Activated CD8-positive, alpha-beta memory T cell treated with anti-CD3 and anti-CD28 coated beads for 1 hour (primary cell): ENCODE measurements at places on chromosomes 3 and 15.

GRCh38 chr3:169278667-169279066, 384.8 kb downstream of the MECOM start:
- no peak for DNase-seq

DNA sequence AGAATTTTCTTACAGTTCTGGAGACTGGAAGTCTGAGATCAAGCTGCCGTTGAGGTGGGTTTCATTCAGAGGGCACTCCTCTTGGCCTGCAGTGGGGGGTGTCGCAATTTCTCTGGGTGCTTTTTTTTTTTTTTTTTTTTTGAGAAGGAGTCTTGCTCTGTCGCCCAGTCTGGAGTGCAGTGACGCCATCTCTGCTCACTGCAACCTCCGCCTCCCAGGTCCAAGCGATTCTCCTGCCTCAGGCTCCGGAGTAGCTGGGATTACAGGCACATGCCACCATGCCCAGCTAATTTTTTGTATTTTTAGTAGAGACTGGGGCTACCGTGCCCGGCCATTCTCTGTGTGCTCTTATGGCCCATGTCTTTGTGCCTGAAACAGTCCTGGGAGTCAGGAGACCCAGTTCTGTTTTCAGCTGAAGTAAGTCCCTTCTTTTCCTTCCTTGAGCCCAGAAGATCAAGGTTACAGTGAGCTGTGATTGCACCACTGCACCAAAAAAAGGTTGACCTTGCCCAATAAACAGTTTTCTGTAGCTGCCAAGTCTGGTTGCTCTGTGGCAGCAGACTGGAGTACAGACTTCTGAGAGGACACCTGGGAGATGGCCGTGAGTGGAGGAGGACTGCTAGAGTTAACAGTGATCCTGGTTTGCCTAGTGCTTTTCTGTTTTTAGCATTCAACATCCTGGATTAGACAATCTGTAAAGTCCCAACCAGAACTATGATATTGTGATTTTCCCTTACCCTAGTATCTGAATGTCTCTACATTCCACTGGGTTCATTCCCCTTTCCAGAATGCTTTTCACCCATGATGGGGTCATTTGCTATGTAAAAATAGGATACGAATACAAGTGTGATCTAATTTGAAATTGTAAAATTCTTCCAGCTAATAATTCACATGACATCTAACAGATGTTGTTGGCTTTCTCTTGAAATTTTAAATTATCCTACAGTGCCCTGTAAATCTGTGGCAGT, 76.6 kb upstream of the RNF7 start:
- no peak for DNase-seq

GRCh38 chr3:187689984-187690383, 12.4 kb downstream of the RTP2 start:
- DNase-seq: no peak

- no peak for DNase-seq
Observed at GRCh38 chr3:50221051-50221410, 15.0 kb upstream of the GNAI2 start.

DNA sequence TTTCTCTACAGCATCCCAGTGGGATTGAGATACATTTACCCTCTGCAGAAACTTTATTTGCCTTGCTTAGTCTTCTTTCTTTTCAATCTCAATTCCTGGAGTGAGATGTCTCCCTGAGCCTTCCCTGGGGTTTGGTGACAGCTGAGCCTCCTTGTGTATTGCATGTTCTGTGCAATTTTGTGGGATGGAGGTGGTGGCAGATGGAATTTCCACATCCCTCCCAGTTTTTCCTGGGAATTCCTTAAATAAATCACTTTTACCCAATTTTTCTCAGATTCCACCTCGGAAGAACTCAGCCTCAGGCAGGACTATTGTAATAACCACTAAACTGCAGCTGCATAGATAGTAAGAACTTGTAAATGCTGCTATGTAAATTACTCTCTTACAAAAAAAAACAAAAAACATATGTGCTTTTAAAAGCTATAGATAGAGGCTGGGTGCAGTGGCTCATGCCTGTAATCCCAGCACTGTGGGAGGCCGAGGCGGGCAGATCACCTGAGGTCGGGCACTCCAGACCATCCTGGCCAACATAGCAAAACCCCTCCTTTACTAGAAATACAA, 88.5 kb upstream of the ABHD17C start:
- DNase-seq: no peak

- DNase-seq: no peak
Observed at GRCh38 chr15:47395076-47395475, 322.2 kb upstream of the SEMA6D start.

GRCh38 chr3:30631243-30631904, 25.0 kb downstream of the TGFBR2 start:
- DNase-seq: no peak

DNA sequence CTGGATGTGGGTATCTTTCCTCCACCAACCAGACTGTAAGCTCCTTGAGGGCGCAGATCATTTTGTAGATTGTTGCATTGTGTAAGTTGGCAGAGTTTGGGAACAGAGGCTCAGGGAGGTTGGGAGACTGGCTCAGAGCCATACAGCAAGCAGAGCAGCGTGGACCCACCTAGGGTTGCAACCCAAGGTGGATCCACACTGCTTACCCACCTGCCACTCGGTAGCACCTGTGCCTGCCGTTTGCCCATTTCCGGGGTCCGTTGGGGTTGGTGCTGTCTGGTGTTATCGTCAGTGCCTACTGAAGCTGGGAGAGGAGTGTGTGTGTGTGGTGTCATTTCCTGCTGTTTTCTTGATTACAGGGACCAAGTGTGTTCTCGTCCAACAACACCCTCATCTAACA, 19.0 kb downstream of the SMAD6 start:
- DNase-seq: no peak

DNA sequence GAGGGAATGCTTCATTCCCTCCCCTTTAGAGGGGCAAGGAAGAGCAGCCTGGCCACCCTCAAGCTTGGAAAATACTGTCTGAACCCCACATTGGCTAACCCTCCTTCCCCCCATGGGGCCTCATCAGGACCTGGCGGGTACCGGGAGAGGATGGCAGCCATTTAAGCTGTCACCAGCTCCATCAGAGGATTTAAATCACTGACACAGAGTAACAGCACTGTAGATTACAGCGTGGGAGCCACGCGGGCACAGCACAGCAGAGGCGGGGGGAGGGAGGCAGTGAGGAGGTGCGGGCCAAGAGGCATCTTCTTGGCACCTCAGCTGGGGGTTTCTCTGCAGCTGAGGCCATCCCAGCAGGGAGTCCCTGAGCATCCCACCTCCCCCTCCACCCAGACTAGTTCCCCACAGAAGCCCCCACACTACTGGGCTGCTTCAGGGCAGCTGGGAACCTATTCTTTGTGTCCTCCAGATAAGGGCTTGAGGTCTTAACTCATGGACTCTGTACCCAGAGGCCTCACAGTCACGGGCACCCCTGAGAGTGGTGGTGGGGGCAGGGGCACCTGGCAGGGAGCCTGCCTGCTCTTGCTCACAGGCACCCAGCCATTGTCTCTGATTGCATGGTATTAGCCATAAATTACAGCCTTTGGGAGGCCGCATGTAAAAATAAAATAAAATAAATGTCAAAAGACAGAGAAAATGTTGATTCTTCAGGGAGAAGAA, 21.9 kb upstream of the CACNA2D2 start:
- DNase-seq: no peak

DNA sequence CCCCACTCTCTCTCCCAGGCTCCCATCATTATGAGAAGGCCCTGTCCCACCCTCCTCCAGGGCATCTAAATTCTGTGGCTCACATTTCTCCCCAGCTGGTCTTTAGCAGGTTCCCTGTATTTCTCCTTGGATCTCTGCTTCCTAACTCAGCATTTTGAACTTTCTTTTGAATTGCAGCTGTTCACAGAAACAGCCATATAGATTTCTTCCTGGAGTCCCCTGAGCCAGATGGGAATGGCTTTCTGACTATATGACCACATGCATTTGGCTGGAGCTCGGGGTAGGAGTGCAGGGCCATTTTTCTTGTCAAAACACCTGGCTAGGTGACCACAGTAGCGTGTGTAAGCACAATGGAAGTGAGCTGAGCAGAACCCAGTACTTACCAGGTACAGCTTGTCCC, 22.0 kb downstream of the RBP2 start:
- no peak for DNase-seq

DNA sequence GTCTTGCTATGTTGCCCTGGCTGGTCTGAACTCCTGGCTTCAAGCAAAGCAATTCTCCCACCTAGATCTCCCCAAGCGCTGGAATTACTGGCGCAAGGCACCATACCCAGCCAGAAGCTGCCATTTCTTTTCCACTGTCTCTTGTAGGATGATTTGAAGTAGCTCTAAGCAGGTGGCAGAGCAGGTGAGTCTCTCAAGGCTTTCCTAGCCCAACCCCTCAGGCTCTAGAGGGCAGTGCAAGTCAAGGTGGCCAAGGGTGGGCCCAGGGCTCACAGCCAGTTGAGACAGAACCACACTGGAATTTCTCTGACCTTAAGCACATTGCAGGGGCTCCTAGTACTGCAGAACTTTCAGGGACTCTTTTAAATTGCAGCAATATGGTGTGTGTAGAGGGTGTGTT, 15.6 kb upstream of the DAG1 start:
- DNase-seq: no peak

GRCh38 chr15:48643206-48643605, 2.3 kb downstream of the FBN1 start:
- DNase-seq: no peak

DNA sequence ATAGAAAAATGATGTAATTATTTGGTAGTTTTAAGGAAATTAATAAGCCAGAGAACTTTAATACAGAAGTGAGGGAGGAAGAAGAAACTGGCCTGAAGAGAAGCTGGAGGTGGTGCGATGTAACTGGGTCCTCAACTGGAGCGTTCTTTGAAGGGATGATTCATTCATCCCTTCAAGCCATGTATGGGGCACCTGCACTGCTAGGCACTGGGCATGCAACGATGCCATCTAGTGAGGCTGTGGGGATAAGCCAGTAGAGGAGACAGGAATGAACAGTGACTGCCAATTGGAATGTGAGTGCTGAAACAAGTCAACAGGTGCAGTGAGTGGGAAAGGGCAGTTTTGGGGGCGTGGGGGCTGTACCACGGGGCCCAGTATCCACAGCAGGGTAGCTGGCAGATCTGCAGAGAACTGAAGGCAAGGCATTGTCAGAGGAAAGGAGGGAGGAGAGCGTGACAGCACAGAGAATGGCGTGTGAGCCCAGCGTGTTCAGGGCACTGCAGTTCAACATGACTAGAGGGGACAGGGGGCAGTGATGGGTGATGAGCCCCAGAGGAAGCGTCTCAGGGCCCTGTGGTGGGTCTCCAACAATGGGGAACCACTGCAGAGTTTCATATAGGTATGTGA, 3.8 kb upstream of the KIF23 start:
- DNase-seq: no peak

GRCh38 chr15:31302778-31303725, 23.6 kb upstream of the KLF13 start:
- DNase-seq: no peak

- peak; percentile 17 for DNase-seq
Observed at GRCh38 chr15:52567871-52568600, 794 bp downstream of the ARPP19 start.

DNA sequence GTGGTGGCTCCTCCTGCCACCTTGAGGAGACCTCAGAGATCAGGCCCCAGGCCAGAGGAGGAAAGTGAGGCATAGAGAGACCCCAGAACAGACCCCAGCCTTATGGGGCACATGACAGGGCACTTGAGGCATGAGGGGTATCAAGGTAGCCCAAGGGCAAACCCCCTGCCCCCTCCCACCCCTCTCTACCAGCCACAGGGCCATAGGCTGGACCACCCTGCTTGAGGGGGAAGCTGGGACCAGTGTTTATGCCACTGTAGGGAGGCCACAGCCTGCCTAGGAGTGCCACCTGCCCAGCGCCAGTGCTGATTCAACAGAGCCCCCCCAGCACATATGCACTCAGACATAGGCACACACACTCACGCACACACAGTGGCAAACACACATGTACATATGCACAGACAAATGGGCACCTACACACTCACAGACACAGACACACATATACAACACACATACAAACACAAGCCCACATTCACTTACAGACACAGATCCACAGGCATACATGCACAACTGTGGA, 10.3 kb downstream of the MYL3 start:
- DNase-seq: no peak

DNA sequence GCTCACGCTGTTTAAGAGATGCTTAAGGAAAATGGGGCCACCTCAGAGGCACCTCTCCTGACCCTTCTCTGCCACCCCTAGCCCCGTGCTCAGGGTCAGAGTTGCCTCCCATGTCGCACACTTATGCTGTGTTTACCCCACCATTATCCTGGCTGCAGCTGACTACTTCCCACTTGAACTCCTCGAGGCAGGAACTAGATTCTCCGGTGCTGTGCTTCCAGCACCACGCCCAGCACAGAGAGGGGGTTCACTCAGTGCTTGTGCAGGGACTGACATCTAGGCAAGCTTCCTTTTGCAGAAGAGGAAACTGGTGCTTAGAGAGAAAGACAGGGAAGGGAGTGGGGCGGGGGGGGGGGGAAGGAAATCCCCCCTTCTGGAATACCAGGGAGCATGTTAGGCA, 340.1 kb downstream of the RORA start:
- DNase-seq: no peak

DNA sequence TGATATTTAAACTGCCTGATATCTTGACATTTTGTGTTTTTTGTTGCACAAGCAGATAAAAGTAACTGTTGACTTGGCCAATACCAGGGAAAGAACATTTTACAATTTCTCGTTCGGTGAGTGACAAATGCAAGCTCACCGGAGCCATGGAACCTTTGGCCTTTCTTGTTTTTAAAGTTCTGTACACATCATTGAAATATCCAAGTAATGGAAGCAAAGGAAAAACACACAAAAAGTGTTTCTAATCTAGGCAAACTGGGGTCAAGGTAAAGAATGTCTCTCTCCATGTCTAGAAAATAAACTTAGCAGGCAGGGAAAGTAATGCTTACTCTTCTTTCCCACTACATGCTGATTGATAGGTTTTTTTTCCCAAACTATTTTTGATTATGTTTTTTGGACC, 27.8 kb downstream of the SPTSSB start:
- no peak for DNase-seq

DNA sequence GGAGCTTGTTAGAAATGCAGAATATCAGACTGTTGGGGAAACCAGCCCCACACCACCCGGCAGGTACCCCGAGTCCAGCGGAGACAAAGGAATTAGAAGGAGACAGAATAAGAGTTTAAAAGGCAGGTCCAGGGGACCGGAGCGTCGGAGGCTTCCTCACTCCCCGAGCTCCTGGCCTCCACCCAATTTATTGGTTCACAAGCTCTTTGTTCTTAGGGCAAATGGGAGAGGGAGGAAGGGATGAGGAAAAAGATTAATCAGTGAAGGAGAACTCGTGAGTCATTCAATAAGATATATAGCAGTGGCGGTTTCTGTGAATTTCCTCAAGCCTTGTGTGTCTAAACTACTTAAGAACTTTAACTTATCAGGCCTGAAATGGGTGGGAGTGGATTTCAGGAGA, 32.1 kb upstream of the WDR72 start:
- DNase-seq: no peak

DNA sequence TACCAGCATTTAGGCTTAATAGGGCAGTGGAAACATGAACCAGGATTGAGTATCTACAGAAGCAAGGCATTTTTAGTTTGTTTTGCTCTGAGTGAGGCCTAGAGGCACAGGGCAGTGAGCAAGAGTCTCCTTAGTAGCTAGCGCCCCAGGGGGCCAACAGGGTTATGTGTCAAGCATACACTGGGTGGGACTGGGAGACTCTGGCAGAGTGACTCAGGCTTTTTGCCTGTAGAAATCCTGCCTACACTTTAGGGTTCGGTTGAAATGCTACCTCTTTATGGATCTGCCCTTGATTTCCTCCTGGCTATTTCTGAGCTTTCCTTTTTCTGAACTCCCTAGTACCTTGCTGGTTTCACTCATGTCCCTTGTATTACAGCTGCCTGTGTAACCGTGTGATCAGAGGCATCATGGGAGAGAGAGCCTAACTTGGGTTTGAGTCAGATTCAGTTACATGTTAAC, 72.2 kb downstream of the TOP2B start:
- no peak for DNase-seq

- no peak for DNase-seq
Observed at GRCh38 chr3:23624305-23624704, 181.4 kb upstream of the UBE2E1 start.
